ENCODE measurements at places on chromosomes 2 and 18.

GRCh38 chr2:231718799-231719198, 10.5 kb downstream of the PTMA start:
- DNase-seq, result no peak

- no peak for DNase-seq
Measured at GRCh38 chr2:240013343-240013742, 11.8 kb downstream of the NDUFA10 start.

DNA sequence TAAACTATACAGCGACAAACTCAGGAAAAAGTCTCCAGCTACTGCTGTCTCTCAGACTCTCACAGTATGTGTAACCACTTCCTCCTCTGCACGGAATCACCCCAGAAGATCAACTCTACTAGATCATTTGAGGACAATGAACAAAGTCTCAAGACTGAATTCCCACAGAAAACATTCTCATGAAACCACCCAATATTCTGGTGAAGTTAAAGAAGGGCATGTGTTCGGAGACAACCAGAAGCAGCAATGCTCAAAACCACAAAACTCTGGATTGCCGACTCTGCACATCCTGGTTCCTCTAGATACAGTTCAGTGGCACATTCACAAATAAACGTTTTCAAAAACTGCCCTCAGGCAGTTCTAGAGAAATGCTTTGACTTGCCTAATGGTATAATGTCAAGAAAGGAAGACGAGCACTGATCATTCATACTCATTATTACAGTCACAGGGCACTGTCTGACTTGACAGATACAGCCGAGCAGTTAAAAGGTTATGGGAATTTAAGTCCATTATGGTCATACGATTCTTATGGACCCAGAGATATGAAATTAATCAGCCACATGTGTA, 91.9 kb upstream of the STK17B start:
- DNase-seq, result no peak

- no peak for DNase-seq
Measured at GRCh38 chr18:26547646-26548414, 523 bp downstream of the KCTD1 start.

- peak; percentile 0 for DNase-seq
Measured at GRCh38 chr2:71530641-71531332, 77.4 kb downstream of the DYSF start.

GRCh38 chr2:152466980-152467676, 132.2 kb downstream of the FMNL2 start:
- no peak for DNase-seq

GRCh38 chr18:46623541-46623940, 33.5 kb downstream of the LOXHD1 start:
- no peak for DNase-seq

DNA sequence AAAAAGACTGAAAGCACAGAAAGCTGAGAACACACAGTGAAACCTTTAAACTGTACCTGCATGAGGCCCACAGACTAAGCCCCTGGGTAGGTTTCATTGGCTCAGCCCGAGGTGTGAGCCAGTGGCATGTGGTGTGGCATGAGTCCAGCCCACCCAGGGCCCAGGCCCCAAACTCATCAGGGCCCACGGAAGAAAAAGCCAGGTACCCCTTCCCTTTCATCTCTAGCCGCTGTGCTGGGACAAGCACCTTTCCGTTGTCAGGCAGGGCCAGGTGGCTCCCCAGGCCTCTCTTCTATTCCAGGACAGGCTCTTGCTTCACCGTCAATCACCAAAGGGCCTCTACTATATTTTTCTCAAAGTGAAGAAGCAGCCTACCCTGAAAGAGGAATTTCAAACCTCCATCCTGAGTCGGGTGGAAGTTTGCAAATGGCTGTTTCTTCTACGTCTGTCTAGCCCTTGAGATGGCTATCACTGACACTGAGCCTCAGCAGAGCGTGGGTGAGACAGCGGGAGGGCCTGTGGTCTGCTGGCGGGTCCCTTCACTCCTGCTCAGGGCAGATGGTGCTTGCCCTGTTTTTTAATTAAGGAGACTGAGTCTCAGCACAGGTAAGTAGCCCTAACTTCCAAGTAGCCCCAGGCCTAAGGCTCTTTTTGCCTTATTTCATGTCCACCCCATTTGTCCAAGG, 8.6 kb downstream of the DNAJB2 start:
- no peak for DNase-seq

DNA sequence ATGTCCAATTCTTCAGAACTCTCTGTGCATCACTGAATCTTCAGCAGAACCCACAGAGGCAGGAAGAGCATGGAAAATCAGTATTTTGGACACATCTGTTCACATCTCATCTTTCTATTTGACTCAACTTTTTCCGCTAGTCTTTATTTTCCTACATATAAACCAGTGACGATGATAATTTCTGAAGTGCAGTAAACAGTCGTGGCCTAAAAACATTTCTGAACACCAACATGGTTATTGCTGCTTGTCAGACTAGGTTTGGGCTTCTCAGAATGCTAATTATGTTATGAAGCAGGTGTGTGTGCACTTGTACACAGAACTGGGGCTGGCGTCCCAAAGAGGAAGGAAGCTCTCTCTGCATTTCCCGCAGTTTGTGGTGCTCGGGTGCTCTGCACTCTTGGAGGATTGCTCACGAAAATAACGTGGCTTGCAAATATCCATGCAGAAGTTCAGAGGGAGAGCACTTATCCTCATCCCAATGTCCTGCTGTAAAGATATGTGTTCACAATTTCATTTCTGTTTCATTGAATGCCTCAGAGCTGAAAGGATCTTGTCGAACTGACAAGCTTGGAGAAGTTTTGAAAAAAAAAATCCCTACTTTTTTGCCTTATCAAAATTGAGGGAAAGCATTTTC, 50.8 kb downstream of the EDAR start:
- DNase-seq, result no peak

DNA sequence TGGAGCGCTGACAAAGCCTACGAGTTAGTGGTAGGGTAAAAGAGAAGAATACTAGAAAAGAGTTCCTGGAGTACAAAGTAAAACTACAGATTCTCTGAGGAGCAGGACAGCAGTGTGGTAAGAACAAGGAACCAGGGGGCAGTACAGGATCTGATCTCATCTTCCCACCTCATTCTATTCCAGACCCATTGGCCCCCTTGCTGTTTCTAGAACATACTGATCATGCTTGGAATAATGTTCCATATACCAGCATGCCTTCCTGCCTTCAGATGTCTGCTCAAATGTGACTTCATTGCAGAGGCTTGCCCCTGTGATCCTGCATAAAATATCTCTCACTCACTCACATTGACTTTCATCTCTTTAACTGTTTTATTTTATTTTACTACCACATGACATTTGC, 19.3 kb downstream of the MSGN1 start:
- no peak for DNase-seq

DNA sequence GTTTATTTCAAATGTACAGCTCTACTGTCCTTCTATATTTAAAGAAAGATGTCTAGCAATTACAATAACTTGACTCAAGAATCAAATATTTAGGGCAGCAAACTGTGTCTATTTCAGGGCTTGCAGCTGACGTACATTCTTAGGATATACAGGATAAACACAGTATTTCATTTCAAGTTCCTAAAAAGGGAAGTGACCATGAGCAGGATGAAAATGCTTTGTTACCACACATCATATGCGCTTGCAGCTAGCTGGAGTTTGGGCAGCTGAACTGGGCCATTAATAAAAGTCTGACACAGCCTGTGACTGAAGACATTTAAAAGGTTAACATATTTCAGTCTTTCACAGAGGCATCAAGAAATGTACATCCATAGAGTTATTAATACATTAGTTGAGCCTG, 264.6 kb upstream of the TRIB2 start:
- no peak for DNase-seq

DNA sequence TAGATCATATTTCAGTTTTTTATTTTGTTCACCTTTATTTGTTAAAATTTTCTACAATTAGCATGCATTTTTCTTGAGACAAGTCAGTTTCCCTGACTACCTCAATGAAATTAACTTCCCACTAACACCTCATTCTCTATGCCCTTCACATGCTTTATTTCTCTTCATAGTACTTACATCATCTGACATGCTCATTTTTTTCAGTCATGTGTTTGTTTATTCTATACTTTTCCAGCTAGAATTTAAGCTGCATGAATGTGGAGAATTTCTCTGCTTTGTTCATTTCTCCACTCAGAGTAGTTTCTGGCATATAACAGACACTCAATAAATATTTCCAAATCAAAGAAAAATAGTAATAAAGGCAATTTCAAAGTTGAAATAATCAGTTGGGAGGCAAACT, 78.9 kb upstream of the SCN7A start:
- DNase-seq, result no peak

- peak; percentile 7 for DNase-seq
Measured at GRCh38 chr2:231662028-231662810, 46.1 kb upstream of the PTMA start.

DNA sequence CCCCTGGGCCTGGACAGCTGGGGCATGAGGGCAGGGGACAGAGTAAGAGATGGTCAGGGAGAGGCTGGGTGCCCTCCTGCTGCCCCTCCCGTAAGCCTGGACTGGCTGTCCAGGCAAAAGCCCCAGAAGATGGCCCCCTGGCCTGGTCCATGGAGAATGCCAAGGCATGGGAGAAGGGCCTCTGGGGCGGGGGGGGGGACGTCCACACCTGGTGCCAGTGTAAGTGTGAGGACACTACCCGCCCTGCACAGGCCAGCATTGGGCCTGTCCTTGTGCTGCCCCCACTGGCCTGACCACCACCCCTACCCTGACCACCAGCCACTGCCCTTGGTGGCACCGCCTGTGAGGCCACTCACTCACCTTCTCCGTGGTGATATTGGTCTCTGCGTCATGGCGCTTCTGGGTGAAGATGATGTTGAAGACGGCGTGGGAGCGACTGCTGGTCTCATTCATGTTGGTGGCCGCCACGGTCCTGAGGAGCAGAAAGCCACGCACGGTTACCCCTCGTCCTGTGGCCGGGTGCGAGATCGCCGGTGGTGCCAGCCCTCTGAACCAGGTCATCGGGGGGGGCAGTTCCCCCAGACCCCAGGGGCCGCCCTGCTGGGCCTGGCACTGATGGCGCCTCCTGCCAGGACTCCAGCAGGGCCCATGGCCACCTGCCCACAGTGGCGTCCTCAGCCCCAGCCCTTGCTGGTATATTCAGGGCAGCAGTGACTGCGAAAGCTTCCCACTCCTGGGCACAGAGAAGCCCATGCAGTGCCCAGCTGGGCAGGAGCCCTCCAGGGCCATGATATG, 35.2 kb downstream of the KIF1A start:
- no peak for DNase-seq

- DNase-seq, result no peak
Measured at GRCh38 chr2:206086716-206087350, 859 bp upstream of the INO80D start.

GRCh38 chr2:161412346-161412745, 3.8 kb upstream of the TBR1 start:
- DNase-seq, result no peak

Data from NCI-H446 treated with DMSO at 0.1 percent for 48 hours (cell line).